ENCODE measurements at places on chromosomes 12 and 14.

DNA sequence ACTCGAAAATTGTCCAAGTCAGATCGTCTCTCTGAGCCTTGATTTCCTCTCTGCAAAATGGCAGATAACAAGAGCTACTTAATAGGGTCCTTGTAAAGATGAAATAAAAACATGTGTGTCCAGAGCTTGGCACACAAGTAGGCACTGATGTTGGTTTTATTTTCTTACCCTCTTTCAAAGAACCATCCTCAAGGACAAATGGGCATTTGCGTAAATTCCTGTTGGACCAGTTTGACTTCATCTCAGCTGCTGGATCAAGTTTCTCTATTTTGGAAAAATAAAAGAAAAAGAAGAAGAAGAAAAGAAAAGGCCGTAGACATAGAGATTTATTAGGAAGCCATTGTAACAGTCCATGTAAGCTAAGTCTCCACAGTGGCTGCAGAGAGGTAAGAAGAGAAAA is 47.2 kb downstream of the MAP1LC3B2 start:
- no peak for DNase-seq

GRCh38 chr12:6535960-6536847 is 1.9 kb downstream of the GAPDH start:
- DNase-seq: no peak

DNA sequence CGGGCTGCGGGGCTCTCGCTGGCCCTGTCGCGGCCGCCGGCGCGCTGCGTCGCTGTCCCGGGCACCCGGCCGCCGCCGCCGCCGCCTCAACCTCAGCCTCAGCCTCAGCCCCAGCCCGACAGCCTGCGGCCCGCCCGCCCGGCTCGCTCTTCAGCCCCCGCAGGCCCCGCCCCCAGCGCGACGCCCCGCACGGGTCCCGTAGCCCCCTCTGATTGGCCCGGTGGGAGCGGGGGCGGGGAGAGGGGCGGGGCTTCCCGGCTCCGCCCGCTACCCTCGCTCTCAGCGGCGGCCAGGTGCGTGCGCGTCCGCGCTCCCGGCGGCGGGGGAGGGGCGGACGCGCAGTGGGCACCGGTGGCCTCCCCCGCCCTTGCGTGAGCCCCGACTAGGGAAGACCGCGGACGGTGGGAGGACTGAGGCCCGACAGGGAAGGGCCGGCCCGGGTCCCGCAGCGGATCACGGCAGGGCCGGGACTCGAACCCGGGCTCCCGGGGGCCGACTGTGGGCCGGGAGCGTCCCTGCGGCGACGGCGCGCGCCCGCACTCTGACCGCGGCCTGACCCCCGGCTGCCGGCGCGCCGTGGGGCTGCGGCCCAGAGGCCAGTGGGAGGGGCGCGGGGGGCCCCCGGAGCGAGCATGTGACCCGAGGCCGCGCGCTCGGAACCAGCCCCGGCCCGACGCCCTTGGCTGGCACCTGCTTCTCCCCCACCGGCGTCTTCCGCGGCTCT is at the start of gene PPP1R13B:
TSS of gene PPP1R13B (minus strand) at position 125 of the 724 bp plus-strand sequence. CDS start 268 bp downstream, outside the sequence.
- DNase-seq: peak; percentile 95

GRCh38 chr14:68236582-68237458 is 417.2 kb downstream of the RAD51B start:
- DNase-seq: no peak

DNA sequence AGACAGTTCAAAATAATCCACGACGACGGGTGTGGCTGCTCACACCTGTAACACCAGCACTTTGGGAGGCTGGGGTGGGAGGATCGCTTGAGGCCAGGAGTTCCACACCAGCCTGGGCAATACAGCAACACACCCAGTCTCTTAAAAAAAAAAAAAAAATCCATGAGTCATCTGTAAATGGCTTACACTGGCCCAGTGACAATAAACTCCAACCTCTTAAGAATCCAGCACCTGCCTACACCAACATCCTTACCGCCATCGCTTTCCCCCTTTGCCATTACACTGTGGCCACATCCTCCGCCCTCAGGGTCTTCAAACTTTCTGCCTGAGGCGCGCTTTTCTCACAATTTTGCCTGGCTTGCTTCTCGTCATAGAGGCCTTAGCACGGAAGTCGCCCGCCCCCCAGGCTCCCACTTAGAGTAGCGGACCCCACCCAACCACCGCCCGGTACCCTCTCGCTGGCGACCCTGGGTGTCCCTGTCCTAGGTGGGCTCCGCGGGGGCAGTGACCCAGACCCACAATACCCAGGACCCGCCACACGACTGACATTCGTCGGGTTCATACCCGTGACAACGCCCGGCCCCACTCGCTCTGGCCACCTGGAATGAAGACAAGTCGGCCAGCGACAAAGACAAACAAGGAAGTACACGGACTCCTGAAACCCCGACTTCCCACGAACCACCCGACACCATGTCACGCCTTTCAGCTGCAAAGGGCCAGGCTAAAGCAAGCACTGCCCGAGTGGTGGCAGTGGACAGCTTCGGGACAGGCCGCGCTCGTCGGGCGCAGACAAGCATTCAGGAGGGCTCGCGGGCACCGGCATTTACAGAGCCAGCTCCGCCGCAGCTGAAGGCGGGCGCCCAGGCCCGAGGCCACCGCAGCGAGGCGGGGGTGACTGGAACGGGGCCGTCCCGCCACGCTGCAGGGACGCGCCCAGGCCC is 636 bp downstream of the GOLGA3 start:
- no peak for DNase-seq

DNA sequence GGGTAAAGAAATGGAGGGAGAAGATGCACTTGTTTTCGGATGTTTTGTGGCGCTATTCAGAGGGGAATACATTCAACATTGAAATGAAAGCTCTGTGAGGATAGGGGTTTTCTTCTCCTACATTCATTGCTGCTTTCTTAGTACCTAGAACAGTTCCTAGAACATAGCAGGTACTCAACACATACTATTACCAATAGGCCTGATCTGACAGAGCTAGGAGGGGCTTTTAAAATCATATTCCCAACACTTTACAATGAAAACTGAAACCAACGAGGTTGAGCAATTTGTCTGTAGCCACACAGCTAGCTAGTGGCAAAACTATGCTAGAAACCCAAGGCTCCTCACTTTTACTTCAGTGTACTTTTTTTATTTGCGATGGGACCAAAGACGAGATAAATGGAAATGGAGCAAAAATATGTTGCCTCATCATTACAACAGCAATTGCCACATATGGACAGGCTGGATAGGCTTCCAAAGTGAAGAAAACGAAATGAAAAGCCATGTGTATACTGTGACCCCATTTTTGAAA is 23.1 kb upstream of the IL22 start:
- DNase-seq: no peak

DNA sequence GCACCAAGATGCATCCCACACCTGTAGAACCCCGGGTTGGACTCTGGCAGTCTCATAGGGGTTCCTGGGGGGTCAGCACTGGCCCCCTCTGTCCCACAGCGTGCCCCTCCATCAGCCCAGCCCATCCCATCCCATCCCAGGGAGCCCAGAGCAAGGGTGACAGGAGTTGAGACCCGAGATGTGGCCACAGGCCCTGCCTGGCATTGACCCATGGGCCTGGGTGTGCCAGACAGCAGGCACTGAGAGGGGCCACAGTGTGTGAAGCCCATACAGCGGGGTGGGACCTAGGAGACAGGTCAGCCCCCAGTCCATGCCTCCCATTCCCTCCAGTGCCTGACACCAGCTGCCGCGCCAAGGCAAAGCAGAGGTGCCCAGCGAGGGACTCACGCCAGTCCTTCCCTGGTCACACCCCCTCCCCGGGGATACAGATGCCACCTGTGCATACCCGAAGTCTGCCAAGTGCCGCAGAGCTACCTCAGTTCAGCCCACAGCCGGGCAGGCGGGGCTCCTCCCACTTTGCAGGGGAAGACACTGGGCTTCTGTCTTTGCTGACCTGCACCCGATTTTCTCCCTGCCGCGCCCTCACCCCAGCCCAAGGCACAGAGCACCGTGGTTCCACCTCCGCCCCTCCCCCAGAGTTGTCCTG is 50.4 kb downstream of the CYP46A1 start:
- DNase-seq: no peak

DNA sequence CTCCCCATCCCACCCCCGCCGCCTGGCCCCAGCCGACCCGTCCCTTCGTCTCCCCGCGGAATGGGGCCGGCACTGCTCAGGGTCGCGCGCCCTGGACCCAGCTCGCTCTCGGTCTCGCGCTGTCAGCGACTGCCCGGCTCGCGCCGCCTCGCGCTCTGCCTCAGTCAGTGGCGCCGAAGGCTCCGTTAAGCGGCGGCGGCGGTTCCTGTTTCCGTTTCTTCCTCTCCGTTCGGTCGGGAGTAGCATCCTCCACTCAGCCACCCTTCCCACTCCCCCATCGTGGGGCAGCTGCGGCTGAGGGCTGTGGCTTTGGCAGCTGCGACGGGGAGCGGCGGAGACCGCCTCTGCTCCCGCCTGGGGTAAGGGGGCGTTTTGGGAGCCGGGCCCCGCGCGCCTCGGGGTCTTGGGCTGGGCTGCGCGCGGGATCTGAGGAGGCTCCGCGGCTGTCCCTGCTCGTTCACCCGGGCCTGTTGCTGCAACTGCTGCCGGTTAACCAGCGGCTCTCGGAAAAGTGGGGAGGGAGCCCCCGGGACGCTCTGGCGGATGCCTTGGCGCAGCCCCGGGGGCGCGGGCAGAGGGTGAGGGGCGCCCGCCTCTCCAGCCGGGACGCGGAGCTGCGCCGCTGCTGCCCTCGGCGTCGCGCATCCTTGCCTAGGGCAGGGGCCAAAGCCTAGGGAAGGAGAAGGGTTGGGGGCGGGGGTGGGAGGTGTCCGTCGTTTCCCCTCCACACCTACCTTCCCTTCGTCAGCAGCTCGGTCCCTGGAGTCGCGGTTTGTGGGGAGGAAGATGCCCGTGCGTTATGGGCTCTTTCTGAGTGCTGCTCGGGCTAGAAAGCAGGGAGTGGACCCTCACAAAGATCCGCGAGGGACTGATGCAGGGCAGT is 567 bp downstream of the FUT8 start:
- DNase-seq: peak; percentile 69

DNA sequence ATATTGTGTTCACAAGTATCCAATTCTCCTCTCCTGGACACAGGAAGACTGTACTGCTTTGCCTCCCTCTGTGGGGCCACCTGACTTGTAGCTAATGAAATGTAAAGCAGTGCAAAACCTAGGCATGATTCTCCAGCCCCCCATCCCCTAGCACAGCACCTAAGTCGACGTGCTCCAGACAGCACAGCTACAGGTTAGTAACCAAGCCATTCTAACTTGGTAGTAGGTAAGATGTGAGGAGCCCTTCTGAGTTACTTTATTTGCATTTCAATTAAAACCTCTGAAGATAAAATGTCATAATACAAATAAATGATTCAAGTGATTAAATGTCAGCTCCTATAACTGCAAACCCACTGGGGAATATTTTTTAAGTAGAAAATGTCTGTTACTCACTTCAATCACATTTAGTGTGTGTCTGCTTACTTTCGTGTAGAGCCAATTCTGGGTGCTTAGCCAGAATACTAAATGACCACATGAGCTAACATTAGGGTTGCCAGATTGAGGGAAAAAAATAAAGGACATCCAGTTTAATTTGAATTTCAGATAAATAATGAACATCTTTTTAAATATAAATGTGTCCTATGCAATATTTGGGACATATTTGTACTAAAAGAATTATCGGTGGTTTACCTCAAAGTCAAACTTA is 64.8 kb upstream of the HIF1A start:
- no peak for DNase-seq

- no peak for DNase-seq
Measured at GRCh38 chr12:54522243-54522642, 24.7 kb downstream of the NCKAP1L start.

- DNase-seq: no peak
Measured at GRCh38 chr14:100652744-100653143, 65.5 kb upstream of the BEGAIN start.

GRCh38 chr12:122963941-122964265 is 2.4 kb downstream of the ABCB9 start:
- DNase-seq: no peak

DNA sequence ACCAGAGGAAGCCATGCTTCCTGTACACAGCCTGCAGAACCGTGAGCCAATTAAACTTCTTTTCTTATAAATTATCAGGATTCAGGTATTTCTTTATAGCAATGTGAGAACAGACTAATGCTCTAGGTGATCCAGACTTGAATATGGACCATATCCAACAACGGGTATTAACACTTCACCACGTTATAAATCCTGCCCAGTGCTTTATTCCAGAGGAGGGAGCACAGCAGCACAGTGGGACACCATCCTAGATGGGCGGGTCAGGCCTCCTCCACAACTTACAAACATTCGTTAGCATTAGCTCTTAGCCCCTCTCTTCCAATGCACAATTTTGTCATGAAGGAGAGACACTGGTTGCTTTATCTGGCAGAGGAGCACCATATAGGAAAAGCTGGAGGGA is 66.0 kb downstream of the TMCC3 start:
- no peak for DNase-seq

- no peak for DNase-seq
Measured at GRCh38 chr12:65860600-65860999, 36.3 kb downstream of the HMGA2 start.

GRCh38 chr14:56874375-56874774 is 64.1 kb upstream of the OTX2 start:
- no peak for DNase-seq

- DNase-seq: no peak
Measured at GRCh38 chr14:69688299-69688649, 76.9 kb downstream of the SUSD6 start.

DNA sequence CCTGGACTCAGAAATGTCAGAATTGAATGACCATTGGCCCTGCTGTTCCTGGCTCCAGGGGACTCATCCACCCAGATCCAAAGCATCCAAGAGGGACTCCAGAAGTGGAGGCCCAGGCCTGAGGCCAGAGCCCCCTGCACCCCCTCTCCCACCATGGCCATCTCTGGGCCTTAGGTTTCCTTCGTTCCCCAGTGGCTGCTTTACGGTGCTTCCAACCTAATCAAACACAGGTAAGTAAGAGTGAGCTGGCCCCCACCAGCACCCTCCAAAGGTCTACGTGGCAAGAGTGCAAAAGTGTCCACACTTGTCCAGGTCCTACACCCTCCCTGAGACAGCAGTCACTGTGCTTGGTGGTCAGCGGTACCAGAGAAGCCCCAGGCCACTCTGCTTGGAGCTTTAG is 139.0 kb downstream of the DPF3 start:
- no peak for DNase-seq

GRCh38 chr14:54447231-54447692 is 6.1 kb upstream of the CNIH1 start:
- no peak for DNase-seq

- DNase-seq: no peak
Measured at GRCh38 chr12:105060715-105061378, 23.4 kb downstream of the ALDH1L2 start.

GRCh38 chr14:82009076-82009475 is 475.4 kb upstream of the SEL1L start:
- DNase-seq: no peak

GRCh38 chr14:61191733-61192132 is 89.4 kb downstream of the TMEM30B start:
- no peak for DNase-seq

DNA sequence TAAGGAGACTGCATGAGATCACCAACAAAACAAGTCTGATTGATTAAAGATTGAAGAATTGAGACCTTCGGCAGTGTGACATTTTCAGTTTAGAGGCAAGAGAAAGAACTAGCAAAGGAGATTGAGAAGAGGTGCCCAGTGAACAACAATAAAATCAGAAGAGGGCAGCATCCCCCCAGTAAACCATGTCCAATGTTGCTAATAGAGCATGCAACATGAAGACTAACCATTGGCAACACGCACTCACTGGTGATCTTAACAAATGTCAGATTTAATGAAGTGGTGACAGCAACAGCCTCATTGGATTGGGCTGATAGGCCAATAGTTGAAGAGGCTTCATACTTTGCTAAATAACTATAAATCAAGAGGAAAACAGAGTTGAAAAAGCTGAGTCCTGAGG is 20.7 kb upstream of the TAS2R14 start:
- DNase-seq: no peak

- no peak for DNase-seq
Measured at GRCh38 chr14:75857199-75857598, 124.6 kb downstream of the TGFB3 start.
